Left ventricle myocardium superior (tissue), 1 donor: ENCODE measurements at places on chromosomes 16 and 17.

- no peak for DNase-seq
These were observed 12.1 kb upstream of the NLK start for GRCh38 chr17:28030386-28030785.

- DNase-seq, result no peak
These were observed 10.5 kb downstream of the GGA2 start for GRCh38 chr16:23499801-23500200.

DNA sequence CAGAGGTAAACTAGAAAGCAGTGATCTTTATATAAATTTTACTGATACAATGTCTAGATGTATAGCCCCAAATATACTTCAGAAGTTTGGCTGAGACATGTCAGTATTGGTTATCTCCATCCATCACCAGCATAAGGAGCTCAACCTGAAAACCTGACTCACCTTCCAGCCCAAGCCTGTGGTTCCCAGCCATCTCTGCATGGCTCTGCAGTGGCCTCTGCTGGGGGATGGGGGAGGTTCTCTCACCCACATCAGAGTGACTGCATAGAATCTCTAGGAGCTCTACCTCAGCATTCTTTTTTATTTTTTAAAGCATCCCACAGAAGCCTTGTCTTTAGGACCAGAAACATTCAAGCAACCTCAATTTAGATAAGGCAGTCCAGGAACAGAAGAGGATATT is 27.3 kb downstream of the USP7 start:
- DNase-seq, result no peak

GRCh38 chr16:67179421-67180080 is 4.2 kb downstream of the MATCAP1 start:
- no peak for DNase-seq

- DNase-seq, result peak; percentile 78
These were observed 868 bp downstream of the FAM20A start for GRCh38 chr17:68600067-68600930.

- DNase-seq, result no peak
These were observed 67.6 kb downstream of the CDH13 start for GRCh38 chr16:82694239-82694874.

DNA sequence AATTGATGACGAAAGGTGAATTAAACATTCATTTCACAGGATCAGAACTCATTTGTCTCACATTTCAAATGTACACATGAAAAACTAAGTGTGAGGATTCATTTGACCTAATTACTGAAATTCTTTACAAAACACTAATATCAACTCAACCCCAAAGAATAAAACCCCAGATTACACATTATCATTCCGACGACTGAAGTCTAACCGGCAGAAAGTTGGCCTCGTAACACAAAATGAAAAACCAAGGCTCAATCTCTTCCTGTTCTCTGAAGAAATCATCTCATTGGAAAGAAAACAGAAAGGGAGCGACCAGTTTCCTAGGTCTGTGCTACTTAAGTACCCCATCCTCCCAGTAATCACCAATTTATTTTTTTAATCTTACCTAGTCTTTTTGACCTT is 1.8 kb downstream of the JPT1 start:
- DNase-seq, result no peak

GRCh38 chr16:67202956-67203493 is 4.1 kb downstream of the ELMO3 start:
- DNase-seq, result no peak

GRCh38 chr17:32903774-32904673 is 23.9 kb upstream of the TMEM98 start:
- no peak for DNase-seq

GRCh38 chr17:82696916-82697807 is 1.3 kb downstream of the RAB40B start:
- no peak for DNase-seq

- no peak for DNase-seq
These were observed 7.0 kb downstream of the ZNF213 start for GRCh38 chr16:3141781-3142311.

DNA sequence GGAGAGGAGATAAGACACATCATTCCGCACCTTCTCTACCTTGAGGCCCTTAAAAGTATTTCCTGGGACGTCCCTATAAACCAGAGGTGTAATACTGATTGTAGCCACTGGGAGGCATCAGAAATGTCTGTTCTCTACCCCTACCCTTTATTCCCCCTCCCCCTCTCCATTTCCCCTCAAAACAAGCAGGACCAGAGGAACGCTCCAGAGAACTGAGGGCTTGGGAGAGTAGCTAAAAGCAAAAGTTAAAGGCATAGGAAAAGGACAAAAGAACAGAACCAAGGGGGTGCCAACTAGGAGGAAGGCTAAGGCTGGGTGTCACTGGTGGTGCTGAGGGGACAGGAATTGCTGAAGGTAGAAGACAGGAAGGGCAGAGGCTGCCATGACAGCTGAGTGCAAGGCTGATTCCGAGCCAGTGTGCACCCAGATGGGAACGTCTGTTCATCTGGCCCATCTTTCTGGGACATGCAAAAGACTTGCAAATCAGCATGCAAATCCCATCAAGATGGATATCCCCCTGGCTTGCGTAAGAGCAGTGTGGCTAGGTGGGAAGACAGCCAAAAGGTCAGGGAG is 6.7 kb downstream of the CAMTA2 start:
- DNase-seq, result no peak

- DNase-seq, result no peak
These were observed 8.3 kb downstream of the CBFA2T3 start for GRCh38 chr16:88968589-88969280.

DNA sequence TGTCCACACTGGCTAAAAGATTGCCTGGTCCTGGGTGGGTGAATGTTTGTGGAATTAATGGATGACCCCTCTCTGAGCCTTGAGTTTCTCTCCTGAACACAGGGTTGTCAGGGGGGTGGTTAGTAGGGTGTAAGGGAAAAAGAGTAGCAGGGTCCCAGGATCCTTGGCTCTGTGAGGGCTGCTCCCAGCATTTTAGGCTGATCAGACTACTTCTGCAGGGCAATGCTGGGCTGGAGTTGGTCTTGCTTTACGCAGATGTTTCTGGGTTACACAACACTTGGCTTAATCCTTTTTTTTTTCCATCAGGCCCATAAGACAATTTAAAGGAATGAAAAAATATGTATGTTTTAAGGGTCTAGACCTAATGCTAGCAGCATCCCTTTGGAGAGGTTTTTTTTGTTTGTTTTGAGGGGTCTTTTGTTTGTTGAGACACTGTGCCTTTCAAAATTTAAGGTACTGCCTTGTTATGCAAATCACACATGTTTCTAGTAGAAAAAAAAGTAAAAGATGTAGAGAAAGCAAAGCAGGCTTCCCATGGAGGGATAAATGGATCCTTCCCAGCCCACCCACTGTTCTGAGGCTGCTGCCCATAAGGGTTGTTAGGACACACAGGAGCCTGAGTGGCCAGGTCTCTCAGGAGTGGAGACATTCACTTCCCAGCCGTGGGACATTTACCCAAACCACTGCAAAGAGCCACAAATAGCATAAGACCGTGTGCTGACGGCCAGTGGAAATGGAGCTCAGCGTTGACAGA is 225.6 kb upstream of the HSBP1 start:
- no peak for DNase-seq
